ENCODE measurements at places on chromosomes 12 and 14. TPM values are rescaled to one million over a fixed set of nuclear protein-coding genes. Genes with fewer than 3 reads are reported as not detected.

CLEC4C gene
- total RNA-seq: not detected

DPPA3 gene
- not detected for total RNA-seq

DNA sequence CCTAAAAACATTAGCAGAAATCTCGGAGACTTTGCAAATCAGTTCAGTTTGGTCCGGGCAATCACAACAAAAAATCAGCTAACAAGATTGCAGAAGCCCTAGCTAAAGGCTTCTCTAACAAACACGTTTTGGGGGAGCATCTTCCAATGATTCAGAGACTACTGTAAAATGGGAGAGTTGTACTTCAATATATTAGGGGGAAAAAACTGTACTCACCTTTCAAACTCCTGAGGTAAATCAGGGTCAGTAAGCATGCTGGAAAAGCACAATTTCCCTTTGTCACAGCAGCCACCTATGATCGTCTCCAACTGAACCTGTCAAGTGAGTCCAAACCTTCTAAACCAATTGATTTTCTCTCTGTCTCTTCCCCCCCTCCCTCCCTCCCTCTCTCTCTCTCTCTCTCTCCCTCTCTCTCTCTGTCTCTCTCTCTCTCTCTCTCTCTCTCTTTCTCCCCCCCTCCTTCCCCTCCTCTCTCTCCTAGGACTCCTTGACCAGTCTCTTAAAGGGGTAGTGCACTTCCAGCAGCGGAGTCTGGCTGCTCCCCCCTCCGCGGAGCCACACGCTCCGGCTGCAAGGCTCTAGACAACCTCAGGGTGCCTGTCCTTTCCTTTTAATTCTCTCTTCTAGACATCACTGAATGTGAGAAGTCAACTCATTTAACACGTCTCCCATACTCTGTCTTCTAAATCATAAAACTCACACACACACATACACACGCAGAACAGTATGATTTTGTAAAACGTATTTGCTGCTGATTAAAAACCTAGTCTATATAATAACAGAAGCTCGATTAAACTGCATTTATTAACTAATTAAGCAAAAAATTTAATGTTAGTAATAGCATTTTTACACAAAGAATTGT is at the start of gene SOX5:
SOX5 (minus strand) TSS at position 323 of the 862 bp plus-strand sequence; CDS start at position 254, 69 bp downstream.
- H3K27me3 ChIP-seq: no peaks in the 10 kb centered on the region
- H3K4me3 ChIP-seq: peak within 1 kb of the TSS; percentile 12
- DNase-seq: no peak
- H3K36me3 ChIP-seq: no peaks in the 10 kb centered on the region

DNA sequence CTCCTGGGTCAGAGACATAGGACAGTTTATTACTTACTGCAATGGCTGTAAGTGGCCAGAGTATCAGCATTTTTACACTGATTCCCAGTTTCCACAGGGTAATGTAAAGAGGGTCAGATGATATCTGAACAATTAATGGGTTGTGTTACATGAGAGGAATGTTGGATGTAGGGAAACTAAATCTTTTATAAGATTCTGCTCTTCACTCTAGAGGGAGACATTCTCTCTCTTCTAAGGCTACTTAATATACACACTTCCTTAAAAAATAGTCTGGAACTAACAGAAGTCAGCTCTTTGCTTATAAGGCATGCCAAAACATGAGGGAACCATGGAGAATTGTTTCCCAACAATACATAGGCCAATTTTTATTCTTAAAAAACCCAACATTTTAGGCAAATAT is 389.8 kb downstream of the ETNK1 start:
- no peak for DNase-seq
- no peaks in the 10 kb centered on the region for H3K36me3 ChIP-seq
- no peaks in the 10 kb centered on the region for H3K4me1 ChIP-seq
- H3K27ac ChIP-seq: no peak overlapping the region
- no peaks in the 10 kb centered on the region for H3K27me3 ChIP-seq

DNA sequence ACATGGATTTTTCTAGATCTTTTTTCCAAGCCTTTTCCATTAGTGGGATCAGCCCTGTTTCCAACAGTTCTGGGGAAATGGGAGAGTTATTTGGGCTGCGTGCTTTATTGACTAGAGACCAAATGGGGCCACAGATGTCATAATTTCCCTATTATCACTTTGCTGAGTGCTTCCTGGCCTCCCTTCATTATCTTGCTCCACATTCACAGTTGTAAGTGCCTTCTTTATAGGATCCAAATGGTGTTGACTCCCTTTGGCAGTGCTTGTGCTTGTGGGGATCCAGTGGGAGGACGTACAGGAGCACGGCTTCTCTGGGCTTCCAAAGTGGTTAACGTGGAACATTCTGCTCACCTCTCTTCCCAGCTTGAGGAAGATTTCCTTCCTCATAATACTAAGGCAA is 141.0 kb upstream of the RMST start:
- H3K36me3 ChIP-seq: no peaks in the 10 kb centered on the region
- H3K27me3 ChIP-seq: no peaks in the 10 kb centered on the region
- H3K4me1 ChIP-seq: no peaks in the 10 kb centered on the region
- no peak overlapping the region for H3K27ac ChIP-seq

GRCh38 chr14:100882026-100882967 is 21.2 kb downstream of the RTL1 start:
- no peaks in the 10 kb centered on the region for H3K36me3 ChIP-seq
- no peaks in the 10 kb centered on the region for H3K27me3 ChIP-seq
- no peak overlapping the region for H3K4me3 ChIP-seq
- DNase-seq: no peak
- no peak overlapping the region for H3K27ac ChIP-seq

DNA sequence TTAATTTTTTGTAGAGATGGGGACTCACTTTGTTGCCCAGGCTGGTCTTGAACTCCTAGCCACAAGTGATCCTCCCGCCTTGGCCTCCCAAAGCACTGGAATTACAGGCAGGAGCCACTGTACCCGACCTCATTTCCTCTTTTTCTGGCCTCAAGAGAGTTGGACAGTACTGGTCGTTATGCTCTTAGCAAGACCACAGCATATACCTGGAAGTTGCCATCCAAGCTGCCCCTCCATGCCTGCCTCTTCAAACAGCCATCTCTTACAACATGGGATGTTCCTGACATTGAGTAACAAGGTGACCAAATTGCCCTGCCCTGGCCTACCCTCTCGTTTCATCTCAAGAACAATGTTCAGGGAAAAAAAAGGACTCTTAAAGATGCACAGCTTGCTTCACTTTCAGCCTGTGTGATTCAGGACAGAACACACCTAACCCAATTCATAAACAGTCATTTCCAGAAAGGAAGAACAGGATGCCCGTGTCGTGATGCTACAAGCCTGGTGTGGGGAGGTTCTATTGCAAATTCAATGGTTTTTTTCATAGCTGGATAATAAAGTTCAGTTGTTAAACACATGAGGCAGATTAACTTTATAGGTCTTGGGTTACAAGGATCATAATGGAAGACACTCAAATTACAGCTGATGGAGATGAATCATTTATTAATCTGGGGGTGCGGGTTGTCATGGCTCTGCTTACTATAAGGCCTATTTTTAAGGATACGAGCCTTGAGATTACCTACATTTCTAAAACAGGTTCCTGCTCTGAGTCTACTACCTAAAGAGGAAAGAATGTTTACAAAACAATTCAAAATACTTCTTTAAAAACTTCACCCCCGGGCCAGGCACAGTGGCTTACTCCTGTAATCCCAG is 11.9 kb downstream of the GLTP start:
- H3K27ac ChIP-seq: peak overlapping the region; percentile 59
- no peaks in the 10 kb centered on the region for H3K27me3 ChIP-seq
- no peak overlapping the region for H3K4me3 ChIP-seq
- no peak for DNase-seq
- no peaks in the 10 kb centered on the region for H3K36me3 ChIP-seq

DNA sequence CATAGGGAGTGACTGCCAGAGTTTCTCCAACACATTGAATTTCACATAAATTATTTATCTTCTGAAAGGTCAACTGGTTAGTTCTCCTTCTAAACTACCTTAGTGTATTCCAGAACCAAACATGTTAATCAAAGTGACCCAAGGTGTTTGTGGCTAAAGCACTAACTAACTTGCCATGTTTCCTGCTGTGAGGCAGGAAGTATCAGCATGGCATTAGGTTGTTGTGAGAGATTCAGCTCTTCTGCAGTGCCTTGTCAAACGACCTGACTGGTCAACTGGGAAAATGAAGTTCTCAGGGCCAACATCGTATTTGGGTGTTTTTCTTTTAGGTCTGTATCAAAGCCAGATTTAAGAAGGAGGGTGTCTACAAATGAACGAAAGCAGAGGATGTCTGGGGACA is 448.1 kb downstream of the APAF1 start:
- no peaks in the 10 kb centered on the region for H3K27me3 ChIP-seq
- H3K4me3 ChIP-seq: no peak overlapping the region
- no peak for DNase-seq
- no peak overlapping the region for H3K27ac ChIP-seq
